ENCODE measurements at places on chromosomes 12 and 14. TPM values are rescaled to one million over a fixed set of nuclear protein-coding genes. Genes with fewer than 3 reads are reported as not detected.

IL22 gene
- not detected for total RNA-seq

DNA sequence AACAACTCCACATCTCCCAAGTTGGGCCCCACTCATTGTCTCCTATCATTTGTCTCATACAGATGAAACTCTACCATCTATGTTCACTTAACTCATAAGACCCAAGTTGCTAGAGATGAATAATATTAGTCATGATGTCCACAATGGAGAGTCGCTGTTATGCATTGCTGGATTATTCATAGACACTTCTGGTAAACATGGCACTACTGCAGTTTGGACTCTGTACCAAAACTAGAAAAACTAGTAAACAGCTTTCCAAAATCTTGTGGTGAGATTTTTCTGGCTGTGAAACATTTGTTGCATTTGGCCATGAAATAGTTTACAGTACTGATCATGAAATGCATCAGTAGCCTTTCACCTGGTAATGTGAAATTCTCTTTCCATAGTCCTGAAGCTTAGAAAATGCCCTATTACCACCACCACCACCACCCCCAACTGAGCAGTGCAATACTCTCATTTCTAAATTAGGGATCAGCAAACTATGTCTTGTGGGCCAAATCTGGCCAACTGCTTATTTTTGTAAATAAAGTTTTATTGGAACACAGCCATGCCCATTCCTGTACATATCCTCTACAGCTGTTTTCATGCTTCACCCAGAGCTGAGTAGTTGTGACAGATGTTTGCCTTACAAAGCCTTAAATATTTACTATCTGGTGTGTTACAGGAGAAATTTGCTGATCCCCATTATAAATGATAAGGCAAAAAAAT is 236.5 kb downstream of the DPF3 start:
- no peak overlapping the region for H3K27ac ChIP-seq
- no peaks in the 10 kb centered on the region for H3K36me3 ChIP-seq
- no peaks in the 10 kb centered on the region for H3K27me3 ChIP-seq
- no peak overlapping the region for H3K4me3 ChIP-seq

NXPH4 gene
- total RNA-seq: not detected

DNA sequence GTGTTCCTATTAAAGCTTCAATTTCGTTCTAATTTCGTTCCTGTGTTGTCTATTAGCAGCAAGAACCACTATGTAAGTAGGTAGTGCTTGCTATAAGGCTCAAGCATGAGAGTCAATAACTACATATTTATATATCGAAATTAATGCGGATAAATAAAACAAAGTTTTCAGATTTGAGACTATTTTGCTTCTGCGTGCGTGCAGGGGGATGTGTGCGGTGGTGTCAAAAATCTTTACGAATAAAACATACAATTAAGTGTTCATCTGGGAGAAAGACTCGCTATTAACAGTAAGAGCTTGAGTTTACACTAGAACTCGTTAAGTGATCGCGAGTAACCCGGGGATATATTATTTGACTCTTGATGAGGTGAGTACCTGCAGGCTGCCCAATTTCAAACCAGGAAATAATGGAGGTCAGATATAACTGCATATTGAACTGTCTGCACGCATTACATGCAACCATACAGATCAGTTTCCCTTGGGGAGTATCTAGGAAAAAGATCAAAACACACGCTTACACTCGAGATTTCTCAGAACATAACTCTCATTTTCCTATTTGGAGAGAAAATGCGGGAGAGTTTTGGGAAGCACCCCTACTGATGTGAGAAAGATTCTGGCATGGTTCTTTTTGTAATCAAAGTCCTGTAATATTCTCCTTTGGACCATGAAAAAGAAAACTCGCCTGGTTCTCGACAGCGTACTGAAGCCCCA is 813 bp downstream of the TWF1 start:
- peak overlapping the region; percentile 80 for H3K4me3 ChIP-seq
- DNase-seq: no peak
- H3K27ac ChIP-seq: peak overlapping the region; percentile 95

DNA sequence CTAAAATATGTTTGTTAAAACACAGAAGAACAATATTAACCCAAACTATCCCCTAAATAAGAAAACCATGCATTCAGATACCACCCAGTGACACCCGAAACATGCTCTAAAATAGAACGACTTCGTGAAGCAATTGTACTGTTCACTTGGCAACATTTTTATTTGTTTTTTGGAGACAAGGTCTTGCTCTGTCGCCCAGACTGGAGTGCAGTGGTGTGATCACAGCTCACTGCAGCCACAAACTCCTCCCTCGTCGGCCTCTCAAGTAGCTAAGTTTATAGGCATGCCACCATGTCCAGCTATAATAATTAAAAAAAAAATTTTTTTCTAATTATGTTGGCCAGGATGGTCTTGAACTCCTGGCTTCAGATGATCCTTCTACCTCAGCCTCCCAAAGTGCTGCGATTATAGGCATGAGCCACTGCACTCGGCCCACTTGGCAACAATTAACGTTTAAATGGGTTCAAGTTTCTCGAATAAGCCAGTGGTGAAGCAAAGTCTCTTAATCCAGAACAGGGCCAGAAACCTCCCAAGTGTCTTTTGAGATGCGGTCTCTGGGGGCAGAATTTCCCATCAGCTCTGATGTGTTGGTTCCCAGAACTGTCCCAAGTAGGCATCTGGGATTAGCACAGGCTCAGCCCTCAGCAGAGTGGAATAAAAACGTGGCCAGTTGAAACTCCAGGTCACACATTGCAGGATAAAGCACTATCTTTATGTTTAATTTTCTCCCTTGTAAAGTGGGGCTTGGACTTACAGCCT is 74.5 kb downstream of the TMCC3 start:
- no peak for DNase-seq
- H3K27ac ChIP-seq: no peak overlapping the region
- H3K4me1 ChIP-seq: no peaks in the 10 kb centered on the region
- H3K27me3 ChIP-seq: no peaks in the 10 kb centered on the region
- H3K36me3 ChIP-seq: no peaks in the 10 kb centered on the region

RNASE4 gene
- 50.7 TPM for total RNA-seq

- peak; percentile 84 for DNase-seq
- peaks cover 41% of the 10 kb centered on the region for H3K4me1 ChIP-seq
- peak overlapping the region; percentile 95 for H3K27ac ChIP-seq
- no peaks in the 10 kb centered on the region for H3K36me3 ChIP-seq
These were observed 601 bp downstream of the ZNF839 start for GRCh38 chr14:102320033-102320660.

GRCh38 chr12:107169200-107169599 is 75.9 kb upstream of the CRY1 start:
- no peak for DNase-seq
- H3K27ac ChIP-seq: no peak overlapping the region
- H3K4me3 ChIP-seq: no peak overlapping the region
- H3K27me3 ChIP-seq: peaks cover 14% of the 10 kb centered on the region

ADGRD1 gene
- 11.4 TPM for total RNA-seq

DNA sequence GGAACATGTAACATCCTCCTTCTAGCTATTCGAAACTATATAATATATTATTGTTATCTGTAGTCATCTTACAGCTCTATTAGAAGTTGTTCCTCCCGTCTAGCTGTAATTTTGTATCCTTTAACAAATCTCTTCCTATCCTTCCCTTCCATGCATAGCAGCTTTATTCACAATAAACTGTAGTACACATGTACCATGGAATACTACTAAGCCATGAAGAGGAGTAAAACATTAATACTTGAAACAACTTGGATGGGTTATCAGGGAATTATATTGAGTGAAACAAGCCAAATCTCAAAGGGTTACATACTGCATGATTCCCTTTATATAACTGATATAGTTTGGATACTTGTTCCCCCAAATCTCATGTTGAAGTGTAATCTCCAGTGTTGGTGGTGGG is 33.9 kb upstream of the STK38L start:
- DNase-seq: no peak
- H3K4me1 ChIP-seq: no peaks in the 10 kb centered on the region
- no peaks in the 10 kb centered on the region for H3K36me3 ChIP-seq
- H3K27ac ChIP-seq: no peak overlapping the region
- no peaks in the 10 kb centered on the region for H3K27me3 ChIP-seq
